CD8-positive, alpha-beta memory T cell (primary cell): ENCODE measurements at places on chromosomes 2 and 18. TPM values are rescaled to one million over a fixed set of nuclear protein-coding genes. Genes with fewer than 3 reads are reported as not detected.

C2orf78 gene
- not detected for total RNA-seq

MBD2 gene
- 201 TPM for total RNA-seq

LOXL3 gene
- total RNA-seq: 0.77 TPM

ACYP2 gene
- 10.3 TPM for total RNA-seq

UBR3 gene
- total RNA-seq: 22.1 TPM

COLEC11 gene
- 0.24 TPM for total RNA-seq

RESP18 gene
- not detected for total RNA-seq

DNAH6 gene
- 0.51 TPM for total RNA-seq

- no peak for DNase-seq
Observed at GRCh38 chr2:85240055-85240454, 87.7 kb downstream of the TGOLN2 start.

DNA sequence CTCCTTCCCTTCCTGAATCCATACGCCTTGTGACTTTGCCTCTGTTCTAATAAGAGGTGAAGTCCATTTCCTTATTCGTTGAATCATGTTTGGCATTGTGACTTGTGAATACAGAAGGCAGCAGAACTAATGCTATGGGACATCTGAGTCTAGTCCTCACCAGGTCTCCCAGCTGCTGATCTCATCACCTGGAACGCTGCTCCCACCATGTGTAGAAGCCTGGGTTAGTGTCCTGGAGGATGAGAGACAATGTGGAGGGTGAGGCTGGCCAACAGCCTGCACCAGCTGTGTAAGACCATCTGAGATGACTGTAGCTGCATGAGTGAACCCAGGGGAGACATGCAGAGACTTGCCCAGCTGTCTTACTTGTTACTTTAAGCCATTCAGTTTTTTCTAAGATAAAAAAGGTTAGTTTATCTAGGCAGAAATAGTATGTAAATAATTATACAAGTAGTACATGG lies 3.5 kb upstream of the HAAO start:
- no peak for DNase-seq

GRCh38 chr2:101341421-101341820 lies 32.9 kb upstream of the RNF149 start:
- DNase-seq: no peak

DNA sequence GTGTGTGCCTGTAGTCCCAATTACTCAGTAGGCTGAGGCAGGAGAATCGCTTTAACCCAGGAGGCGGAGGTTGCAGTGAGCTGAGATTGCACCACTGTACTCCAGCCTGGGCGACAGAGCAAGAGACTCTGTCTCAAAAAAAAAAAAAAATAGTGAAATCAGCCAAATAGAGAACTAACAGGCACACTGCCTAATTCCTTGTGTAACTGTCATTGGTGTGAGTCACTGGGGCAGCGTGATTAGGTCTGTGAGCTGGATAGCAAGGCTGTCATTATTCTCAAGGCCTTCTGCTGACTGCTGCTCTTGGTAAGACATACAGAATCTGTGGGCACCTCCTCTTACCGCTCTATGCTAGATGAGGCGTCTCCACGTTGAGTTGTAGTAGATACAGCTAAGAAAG lies 270.3 kb downstream of the NEDD4L start:
- no peak for DNase-seq

- DNase-seq: no peak
Observed at GRCh38 chr18:43389163-43389562, 111.9 kb upstream of the SYT4 start.

DNA sequence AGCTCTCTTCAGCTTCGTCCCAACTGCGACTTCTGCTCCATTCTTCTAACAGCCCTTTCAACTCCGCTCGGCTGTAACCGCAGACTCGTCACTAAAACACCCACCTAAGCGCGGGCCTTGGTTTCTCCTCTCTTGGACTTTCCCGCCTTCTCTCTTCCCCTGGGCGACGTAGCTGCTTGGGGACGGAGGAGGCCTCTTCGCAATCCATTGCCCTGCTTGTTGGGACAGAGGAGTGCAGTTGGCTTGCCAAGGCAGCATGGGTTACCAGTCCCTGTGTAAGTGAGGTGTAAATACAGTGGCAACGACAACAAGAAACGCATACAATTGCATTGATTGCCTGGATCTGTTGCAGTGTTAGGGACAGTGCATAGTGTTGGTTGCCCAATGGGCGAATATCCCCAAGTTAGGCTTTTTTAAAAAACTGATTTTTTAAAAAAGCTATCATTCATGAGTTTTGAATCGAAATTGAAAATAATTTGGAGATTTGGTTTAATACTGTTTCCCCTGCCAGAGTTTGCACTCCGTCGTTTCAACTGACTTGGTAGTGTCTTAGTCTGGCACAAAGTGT lies 484 bp upstream of the DARS1 start:
- peak; percentile 85 for DNase-seq

- no peak for DNase-seq
Observed at GRCh38 chr2:68291314-68291713, 28.4 kb downstream of the CNRIP1 start.

DNA sequence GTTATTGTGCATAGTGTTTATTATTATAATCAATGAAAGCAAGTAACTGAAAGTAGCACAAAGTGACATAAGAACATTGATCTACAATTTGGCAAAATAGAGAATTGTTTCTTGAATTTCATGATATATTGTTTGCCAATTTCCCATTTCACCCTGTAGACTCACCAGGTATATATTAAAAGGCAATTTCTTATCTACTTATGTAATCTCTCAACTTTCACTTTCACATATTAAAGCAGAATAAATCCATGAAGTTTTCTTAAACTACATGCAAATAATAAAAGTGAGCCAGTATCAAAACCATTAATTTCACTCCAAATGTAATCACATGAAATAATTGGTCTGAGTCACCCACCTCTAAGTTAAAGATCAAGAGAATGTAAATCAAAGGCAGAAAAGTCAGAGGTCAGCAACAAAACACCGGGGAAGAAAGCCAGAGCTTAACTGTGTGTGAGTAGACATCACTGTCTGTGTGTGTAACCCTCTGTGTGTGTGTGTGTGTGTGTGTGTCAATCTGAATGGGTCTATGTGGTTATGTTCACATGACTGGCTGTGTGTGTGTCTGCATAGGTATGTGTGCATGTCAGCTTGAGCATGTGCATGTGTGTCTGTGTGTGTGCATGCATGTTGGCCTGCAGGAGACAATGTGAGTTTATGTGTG lies 44.1 kb downstream of the ZNF385B start:
- DNase-seq: no peak

DNA sequence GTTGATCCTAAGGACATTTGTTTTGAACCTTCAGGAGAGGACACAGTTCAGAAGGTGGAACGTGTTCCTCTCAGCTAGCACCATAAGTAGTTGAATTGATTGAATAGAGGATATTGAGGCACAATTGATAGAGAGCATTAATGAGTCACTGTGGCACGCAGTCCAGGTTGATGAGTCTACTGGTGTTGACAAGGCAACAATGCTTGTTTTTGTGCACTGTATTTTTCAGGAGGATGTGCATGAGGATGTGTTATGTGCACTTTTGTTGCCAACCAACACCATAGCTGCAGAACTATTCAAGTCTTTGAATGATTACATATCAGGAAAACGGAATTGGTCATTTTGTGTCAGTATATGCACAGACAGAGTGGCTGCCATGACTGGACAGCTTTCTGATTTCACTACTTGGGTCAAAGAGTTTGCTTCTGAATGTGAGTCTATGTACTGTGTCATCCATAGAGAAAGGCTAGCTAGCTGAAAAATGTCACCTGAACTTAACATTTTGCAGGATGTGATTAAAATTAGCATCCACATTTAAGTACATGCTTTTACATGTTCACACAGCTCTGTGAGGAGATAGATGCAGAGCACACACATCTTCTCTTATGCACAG lies 140.1 kb upstream of the B3GNT2 start:
- DNase-seq: no peak

DNA sequence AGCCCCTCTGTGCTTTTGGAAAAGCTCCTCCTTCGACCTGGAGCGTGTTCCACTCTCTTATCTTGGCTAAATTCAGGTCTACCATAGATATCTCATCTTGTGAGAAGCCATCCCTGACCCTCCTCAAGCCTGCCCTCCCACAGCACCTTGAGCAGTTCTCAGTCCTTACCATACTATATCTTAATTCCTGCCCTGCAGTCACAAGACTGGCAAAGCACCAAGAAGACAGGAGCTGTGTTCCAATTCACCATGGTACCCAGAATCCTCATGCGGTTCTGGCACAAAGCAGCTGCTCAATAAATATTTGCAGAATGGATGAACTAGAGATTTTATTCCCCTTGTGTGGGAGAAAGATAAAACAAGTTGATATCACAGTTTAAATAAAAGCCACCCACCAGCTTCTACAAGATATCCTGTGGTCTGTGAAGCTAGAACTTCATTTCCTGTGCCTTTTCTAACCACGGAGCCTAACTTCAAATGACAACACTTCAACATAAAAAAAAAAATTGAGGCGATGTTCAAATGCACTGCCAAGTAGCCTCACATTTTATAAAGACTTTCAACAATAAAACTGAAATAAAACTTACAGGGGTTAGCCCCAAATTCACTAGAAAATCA lies 19.5 kb downstream of the MARCHF4 start:
- no peak for DNase-seq

DNA sequence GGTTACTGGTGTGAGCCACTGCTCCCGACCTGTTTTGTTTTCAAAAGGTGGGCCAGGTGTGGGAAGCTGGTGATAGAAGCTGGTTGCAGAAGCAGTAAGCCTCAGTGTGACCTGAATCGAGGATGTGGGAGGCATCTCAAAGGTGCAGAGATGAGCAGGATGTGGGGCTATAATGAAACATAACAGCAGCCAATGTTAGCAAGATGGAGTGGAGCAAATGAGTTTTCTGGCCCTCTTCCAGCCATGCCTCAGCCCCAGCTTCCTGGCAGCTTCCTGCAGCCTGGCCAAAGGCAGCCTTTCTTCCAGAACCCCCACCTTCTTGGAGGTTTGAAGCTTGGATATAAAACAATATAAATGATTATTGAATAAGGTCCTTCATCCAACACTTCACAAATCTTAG lies 184.8 kb downstream of the NCK2 start:
- peak; percentile 63 for DNase-seq

DNA sequence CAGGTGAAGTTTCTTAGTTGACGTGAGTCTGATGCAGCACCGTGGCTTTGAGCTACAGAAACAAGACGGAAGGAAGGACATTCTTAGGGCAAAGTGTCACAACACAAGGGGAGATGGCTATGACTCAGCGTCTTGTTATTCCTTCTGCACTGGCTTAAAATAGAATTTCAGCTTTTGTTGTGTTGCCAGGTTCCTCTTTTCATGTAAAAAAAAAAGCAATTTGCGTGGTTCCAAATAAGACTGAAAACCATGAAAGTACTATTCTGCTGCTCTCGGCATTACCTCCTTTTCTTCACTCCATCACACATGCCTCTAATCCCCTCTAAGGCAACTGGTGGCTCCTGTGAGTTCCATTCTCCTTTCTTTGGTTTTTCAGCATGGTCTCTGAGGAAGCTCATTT lies 150.1 kb downstream of the ANTXR1 start:
- no peak for DNase-seq

DNA sequence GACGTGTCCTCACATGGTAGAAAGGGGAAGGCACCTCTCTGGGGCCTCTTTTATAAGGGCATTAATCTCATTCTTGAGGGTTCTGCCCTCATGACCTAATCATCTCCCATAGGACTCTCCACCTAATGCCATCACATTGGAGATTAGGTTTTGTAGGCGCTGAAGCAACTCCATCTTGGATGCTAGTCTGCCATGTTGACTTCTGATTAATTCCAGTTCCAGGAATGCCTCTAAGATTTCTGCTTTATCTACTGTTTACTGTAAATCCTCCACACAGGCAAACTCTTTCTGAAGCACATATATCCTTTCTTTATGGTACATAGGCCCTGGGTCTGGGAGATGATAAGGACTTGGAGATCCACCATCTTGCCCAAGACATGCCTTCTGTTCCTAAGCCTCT lies 49.3 kb upstream of the YWHAQ start:
- DNase-seq: no peak
